ENCODE measurements at places on chromosomes 2 and 18.

DNA sequence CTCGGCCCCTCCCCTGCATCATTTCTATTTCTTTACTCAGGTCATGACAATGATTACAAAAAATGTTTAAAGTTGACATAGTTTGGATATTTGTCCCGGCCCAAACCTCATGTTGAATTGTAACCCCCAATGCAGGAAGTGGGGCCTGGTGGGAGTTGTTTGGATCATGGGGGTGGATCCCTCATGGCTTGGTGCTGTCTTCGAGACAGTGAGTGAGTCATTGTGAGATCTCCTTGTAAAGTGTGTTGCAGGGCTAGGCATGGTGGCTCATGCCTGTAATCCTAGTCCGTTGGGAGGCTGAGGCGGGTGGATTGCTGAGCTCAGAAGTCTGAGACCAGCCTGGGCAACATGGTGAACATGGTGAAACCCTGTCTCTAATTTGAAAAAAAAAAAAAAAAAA, 9.2 kb upstream of the MAP4K4 start:
- DNase-seq = no peak

DNA sequence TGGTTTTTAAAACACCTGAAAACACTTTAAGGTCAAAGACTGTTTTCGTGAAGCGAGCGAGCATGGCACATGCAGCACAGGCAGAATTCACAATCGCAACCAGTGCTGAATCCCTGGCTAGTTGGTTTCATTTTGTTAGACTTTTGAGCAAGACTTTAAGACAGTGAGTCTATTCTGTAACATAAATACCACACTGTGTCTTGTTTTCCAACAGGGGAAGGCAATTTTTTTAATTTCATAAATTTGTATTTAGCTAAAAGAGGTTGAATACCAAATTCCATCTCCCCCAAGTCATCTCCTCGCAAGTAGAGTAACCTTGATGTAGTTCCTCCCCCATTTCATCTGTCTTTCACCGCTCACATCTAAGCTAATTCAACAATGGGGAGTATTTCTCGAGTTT, 1.4 kb downstream of the CERKL start:
- DNase-seq = no peak

DNA sequence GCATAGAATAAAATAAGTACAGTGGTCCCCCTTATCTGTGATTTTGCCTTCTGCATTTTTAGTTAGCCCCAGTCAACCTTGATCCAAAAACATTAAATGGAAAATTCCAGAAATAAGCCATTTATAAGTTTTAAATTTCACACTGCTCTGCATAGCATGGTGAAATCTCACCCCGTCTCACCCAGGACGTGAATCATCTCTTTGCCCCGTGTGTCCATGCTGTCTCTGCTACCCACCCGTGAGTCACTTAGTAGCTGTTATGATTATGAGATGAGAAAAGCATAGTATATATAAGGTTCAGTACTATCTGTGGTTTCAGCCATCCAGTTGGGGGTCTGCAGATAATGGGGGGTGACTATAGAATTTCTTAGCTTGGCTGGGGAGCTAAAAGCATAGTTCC, 67.3 kb downstream of the RHBDD1 start:
- DNase-seq = no peak

DNA sequence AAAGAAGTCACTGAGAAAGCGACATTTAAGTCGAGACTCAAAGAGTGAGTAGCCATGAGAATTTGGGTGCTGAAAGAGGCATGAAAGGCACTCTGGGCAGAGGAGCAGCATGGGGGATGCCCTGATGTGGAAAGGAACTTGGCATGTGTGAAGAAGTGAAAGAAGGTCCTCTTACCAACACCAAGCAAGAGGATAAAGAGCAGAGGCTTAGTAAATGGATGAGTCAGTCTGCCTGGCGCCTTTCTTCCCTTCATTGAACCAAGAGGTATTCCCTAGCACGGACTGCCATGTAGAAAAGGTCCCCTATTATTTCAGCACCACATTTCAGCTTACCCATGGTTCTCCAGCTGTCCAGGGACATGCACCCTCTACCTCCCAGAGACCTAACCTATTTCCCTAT, 221.1 kb upstream of the NRP2 start:
- no peak for DNase-seq

DNA sequence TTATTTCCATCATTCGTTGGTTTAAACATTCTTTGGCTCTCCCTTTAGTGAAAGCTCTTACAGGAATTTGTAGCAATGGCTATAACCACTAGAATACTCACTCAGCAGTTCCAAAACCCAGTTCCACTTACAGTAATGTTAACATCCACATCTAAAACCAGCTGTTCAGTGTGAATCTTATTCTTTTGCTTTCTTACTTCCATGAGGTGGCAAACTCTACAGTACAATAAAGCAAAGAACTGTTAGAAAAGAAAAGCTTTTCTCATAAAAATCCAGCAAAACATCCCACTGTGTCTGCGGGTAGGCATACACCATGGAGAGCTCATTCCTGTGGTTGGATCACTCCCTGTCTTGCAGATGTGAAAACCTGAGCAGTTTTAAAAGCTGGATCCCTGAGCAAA, 147.1 kb downstream of the ARHGAP28 start:
- DNase-seq = no peak

DNA sequence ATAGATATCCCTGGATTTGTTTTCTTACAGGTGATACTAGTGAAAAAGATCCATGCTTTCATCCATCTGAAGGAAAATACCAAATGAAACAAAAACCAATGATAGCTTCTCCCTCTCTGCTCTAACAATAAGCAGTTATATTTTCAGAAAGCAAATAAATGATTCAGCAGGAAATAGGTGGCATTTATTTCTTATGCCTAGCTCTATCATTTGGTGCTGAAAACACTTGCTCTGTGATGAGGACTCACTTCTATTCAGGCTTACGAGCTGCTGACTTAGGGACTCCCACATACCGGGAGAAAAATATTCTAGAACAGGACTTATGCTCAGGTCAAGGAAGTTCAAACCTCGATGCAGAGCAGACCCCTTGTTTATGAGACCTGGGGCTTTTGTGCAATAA, 142.6 kb downstream of the SETBP1 start:
- DNase-seq = no peak

- DNase-seq = no peak
Observed at GRCh38 chr2:233839447-233839820, 14.9 kb downstream of the HJURP start.

DNA sequence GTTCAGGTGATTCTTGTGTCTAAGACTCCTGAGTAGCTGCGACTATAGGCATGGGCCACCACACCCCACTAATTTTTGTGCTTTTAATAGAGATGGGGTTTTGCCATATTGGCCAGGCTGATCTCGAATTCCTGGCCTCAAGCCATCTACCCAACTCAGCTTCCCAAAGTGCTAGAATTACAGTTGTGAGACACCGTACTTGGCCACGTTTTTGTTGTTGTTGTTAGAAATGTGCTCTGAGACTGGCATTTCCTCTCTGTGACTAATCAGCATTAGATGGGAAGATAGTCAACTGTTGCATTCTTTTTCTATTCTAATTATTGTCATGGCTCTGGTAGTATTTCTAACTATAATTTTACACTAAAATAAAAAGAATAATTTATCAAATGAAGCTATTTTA, 191.7 kb downstream of the CAMKMT start:
- DNase-seq = no peak

- peak; percentile 13 for DNase-seq
Observed at GRCh38 chr2:25664183-25664964, 9.0 kb downstream of the DTNB start.

GRCh38 chr2:14843507-14844204, 211.1 kb downstream of the LRATD1 start:
- no peak for DNase-seq

DNA sequence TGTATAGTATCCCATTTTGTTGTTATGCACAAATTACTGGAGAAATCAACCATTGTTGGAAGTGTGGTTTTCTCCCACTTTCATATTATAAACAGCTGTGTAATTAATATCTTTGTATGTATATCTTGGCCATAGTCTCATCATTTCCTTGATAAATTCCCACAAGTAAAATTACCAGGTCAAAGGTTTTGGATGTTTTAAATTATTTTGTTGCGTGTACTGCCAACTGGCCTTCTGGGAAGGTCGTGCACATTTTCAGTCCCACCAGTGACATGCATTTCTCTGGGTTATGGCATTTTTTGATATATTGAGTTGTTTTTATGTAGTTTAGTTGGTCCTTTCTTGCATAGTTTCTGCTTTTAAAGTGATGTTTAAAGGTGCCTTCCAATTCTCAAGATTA, 41.5 kb downstream of the TSHZ1 start:
- DNase-seq = no peak

DNA sequence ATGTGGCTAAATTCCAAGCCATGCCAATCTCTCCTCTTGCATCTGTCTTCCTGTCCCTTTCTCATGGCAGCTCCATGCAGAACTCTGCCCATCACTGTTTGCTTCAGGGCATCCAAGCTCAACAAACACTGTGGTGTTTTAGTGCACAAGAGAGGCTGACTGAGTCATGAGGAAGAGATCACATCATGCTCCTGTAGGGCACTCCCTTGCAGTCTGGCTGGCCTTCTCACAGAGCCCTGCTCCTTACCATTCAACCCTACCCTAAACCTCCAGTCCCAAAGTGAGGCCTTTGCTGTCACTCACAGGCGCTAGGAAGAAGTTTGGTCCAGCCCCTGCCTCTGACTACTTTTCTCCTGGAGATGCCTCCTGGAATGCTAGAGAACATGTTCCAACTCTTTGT, 194.0 kb downstream of the LRATD1 start:
- DNase-seq = no peak

DNA sequence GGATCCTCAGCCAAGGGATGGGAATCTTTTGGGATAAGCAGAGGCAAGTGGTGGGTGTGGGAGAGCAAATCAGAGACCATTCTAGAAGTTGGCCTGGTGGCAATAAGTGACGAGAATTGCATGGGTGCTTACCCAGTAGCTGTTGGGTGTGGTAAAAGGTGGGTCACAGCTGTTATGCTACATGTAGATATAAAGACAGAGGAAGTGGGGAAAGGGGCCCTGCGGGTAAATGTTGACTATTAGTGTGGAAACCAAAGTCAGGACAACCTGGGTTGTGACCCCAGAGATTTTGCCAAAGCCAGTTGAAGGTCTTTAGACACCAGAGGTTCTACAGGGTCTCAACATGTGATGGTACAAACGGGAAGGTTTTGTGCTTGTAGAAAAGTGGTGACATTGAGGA, 443.6 kb upstream of the HNRNPA3 start:
- DNase-seq = no peak

DNA sequence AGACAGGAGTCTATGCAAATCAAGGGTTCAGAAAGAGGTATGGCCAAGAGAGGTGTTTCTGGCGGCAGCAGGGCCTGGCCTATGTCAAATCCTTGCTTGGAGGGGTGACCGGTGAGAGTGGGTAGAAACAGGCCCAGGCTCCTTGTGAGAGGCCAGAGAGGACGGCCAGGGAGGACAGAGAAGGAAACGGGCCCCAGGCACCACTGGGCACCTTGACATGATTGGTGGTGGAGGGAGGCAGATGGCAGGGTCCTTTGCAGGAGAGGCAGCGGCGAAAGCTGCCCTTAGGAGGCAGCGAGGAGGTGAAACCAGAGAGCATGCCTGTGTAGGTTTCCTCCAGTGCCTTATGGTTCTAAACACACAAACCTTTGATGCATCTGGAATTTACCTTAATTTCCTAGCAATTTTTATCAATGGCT, 6.2 kb downstream of the RAMP1 start:
- no peak for DNase-seq

- no peak for DNase-seq
Observed at GRCh38 chr2:109511168-109511567, 102.6 kb downstream of the SEPTIN10 start.

DNA sequence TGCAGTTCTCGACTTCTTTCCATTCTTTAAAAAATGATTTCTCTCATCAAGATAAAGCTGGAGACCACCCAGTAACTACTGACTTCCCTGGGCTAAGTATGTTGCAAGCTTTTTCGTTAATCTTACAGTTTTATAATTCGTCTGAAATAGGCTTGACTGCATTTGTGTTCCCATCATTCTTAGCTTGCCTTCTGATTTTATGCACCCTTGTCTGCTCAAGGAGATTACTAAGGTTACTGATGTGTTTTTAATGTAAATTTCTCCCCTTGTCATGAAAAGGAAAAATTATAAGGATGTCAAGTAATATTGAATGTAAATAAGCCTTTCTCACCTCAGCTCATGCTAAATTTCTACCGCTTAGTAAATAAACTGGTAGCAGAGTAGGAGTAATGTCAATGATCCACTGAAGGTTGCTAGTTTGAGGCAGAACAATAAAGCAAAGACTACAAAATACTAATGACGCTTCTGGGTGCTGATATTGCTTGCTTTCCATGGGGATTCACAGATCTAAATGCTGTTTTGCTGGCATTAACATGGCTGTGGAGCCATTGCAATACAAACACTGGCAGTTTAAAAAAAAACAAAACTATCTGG, 91.9 kb upstream of the CDH20 start:
- no peak for DNase-seq

GRCh38 chr2:180707884-180708205, 272.6 kb upstream of the UBE2E3 start:
- DNase-seq = no peak

- DNase-seq = no peak
Observed at GRCh38 chr2:179049546-179050311, at the start of gene CCDC141. Gene CCDC141 (minus strand): TSS chr2:179050137. CDS start chr2:179049941, 196 bp downstream.

GRCh38 chr2:11778416-11778815, 32.0 kb downstream of the LPIN1 start:
- no peak for DNase-seq

- DNase-seq = no peak
Observed at GRCh38 chr18:7459851-7460770, 107.0 kb upstream of the PTPRM start.

DNA sequence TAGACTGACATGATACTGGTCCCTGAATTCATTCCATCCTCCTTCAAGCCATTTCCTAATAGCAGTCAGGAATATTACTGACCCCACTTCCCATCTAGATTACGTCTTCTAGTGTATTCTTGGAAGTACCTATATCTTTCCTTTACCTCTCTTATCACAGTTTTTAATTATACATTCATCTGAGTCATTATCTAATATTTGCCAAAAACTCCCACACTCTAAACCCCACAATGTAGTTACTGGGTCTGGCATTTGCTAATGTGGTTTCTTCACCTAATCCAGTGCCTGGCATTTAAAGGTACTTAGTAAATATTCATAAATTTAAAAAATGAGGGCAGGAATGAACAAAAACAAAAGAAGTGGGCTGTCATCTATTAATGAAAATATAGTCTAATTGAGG, 441.8 kb upstream of the SETBP1 start:
- DNase-seq = no peak

DNA sequence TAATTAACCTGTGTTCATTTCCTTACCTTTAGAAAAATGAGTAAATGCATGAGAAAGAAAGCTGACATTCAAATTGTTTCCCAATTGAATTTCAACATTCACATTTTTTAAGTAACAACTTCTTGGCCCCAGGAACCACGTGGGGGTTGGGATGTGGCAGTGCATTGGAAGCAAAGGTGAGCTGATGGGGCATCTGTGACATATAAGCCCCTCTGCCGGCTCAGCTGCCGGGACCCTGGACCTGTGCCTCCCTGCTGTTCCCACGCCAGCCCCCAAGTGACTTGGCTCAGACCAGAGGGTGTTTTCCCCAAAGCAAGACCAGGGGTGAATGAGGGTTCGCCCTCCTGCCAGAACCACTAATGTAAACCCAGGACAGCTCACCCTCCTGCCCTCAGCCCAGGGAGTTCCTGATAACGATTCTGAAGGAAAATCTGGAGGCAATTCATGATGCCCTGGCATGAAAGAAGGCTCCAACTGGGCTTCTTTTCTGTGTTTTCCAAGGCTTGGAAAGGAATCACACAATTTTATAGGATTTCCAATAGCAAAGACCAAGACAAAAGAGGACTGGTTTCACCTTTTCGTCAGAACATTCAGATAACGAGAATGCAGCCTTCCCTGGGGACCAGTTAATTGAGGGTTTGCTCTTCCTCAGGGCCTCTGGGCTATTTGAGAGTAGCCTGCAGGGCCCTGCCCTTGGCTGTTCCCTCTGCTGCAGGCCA, 193.2 kb upstream of the TWIST2 start:
- DNase-seq = no peak
